NCI-H1694 treated with DMSO at 0.1 percent for 48 hours (cell line): ENCODE measurements at places on chromosomes 12 and 14.

- no peak for DNase-seq
These were observed 29.4 kb downstream of the ANO4 start for GRCh38 chr12:100823963-100824362.

GRCh38 chr14:71449316-71450055, 482.7 kb upstream of the RGS6 start:
- no peak for DNase-seq

DNA sequence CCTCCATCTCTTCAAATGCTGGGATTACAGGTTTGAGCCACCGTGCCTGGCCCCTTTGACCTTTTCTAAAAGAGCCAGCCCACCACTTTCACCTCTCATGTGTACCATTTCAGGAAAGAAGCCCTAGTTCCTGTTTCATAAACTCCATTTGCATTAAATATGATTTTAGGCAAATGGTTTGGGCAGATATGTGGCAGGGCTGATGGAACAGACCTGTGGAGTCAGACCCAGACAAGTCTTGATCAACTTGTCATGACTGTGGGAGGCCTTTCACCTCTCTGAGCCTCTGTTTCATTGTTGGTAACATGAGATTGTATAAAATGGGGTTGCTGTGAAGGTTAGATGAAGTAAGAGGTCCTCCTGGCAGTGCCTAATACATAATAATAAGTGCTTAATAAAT, 5.2 kb upstream of the MAP3K9 start:
- no peak for DNase-seq

GRCh38 chr14:62179367-62180018, 417.3 kb downstream of the SNAPC1 start:
- DNase-seq = peak; percentile 93

GRCh38 chr14:71610797-71611196, 321.4 kb upstream of the RGS6 start:
- no peak for DNase-seq

GRCh38 chr12:101407049-101407435, 530 bp downstream of the ARL1 start:
- no peak for DNase-seq

DNA sequence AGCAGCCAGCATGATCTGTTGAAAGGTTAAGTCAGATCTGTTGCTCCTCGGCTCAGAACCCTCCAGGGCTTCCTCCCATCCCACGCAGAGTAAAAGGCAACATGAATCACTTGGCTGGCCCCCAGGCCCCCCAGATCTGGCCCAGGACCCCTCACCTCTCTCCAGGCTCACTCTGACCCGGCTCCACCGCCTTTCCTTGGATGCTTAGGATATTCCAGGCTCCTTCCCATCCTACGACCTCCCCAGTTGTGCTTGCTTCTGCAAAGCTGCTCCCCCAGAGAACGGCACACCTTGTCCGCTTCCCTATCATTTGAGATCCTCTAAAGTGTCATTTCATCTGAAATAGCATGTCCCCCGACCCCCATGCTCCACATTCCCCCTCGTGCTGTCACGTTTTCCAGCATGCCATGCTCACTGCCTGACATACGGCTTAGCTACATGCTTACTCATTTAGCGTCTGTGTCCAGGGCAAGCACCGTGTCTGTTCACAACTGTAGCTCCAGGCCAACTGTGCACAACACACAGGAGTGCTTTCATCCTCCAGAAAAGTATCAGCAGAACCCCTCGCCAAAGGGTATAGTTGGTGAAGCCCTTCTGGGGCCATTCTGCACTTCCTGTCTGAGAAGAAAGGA, 33.6 kb upstream of the BDKRB2 start:
- no peak for DNase-seq

- no peak for DNase-seq
These were observed 126.9 kb downstream of the KTN1 start for GRCh38 chr14:55706893-55707292.

- DNase-seq = peak; percentile 64
These were observed 2.5 kb downstream of the PGF start for GRCh38 chr14:74952697-74953484.

DNA sequence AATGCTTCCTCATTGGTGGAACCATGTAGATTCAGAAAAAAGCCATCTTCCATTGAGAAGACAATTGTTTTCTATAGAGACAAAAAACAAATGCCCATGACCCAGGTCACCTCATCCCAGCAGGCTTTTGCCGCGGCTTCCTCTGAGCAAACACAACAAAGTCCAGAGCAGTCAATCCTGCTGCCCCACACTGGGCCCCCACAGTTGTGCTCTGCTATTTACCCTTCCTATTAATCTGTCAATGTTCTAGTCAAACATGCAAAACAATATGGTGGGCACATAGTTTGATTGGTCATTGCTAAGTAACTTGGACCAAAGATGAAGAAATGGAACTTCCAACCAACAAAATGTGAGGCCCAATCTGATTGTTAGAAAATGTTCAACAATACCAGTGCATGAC, 20.7 kb downstream of the C12orf42 start:
- DNase-seq = no peak

- DNase-seq = no peak
These were observed 63.0 kb downstream of the TMEM30B start for GRCh38 chr14:61218157-61218556.

DNA sequence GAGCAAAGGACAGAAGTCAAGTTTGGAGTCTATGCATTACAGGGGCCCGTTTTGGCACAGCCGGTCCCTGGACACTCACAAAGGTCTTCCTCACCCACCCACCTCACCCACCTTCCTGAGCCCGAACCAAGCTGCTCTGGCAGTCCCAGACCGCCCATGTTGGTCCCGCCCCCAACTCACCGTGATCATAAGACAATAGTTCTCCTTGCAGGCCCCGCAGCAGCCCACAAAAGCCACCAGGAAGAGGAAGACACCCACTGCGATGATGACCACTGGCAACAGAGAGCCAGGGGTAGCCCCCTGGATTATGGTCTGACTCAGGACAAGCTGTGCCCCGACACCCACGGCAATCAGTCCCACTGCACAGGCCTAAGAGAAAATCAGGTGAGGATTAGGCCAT, 1.8 kb downstream of the CD63 start:
- no peak for DNase-seq

GRCh38 chr14:56482310-56482911, 97.2 kb upstream of the TMEM260 start:
- peak; percentile 11 for DNase-seq

DNA sequence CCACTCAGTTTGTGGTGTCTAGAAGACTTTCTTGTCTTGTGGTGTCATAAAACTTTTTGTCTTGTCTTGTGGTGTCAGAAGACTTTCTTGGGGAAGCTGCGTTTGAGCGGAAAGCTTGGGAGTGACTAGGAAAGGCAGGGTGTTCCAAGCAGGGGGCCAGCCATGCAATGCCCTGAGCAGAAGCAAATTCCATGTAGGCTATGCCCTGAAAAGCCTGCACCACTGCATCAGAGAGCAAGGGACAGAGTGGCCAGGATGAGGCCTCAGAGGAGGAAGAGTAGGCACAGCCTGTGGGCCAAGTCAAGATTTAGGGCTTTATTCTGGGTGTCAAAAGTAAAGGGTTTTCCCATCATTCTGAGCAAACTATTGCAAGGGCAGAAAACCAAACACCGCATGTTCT, 14.5 kb downstream of the KRT8 start:
- no peak for DNase-seq

DNA sequence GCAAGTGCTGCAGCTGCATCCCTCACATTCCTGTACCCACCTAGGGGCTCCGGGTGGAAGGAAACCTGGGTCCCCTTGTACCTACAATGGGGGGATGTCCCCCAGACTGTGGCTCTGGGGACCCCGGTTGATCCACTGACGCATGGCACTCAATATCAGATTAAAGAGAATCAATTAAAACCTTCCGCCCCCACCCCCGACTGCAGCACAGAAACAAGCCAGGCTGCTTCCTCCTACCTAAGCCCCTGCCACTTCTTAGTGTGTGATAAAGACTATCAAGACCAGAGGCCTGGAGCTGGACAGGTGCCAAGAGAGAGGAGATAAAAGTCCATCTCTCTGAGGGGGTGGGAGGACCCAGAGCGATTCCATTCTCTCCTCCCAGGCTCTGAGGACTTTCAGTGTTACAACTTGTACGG, 28.2 kb upstream of the RPLP0 start:
- no peak for DNase-seq

- DNase-seq = no peak
These were observed 85.5 kb downstream of the CDK17 start for GRCh38 chr12:96314723-96315122.
